ENCODE measurements at places on chromosomes 3 and 15.

- no peak for DNase-seq
Observed at GRCh38 chr3:94413336-94414108, 350.7 kb downstream of the NSUN3 start.

DNA sequence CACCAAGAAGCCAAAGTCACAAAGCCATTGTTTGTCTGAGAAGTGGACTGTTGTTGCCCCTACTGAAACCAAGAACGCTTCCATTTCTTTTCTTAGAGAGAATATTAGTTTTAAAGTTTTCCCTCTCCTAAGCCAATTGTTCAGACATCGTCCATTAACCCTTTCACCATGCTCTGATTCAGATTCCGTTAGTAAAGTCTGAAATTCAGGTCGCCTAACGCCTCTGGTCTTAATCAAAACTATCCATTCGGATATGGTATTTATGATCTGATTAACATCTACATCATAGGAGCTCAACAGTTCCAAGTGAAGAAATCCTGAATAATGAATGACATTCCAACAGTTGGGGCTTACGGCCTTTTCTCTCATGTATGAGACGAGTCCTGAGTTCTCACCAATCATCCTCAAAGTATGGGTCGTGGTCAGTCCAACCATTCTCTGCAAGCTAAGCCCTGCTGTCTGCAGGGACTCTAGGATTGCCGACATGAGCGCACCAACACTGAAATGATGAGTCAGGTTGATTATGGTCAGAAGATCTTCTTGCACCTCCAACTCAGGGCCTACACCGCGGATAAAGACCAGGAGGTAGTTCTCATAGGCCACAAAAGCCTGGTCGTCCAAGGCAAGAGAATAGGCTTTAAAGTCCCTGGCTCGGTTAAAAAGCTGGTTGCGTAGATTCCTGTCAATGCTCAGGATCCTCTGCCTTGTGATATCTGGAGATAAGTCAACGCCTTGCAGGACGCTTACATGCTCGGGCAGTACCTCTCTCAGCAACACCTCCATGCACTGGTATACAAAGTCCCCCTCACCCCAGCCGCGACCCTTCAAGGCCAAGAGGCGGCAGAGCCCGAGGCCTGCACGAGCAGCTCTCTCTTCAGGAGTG is 767 bp downstream of the EPM2AIP1 start:
- peak; percentile 19 for DNase-seq

GRCh38 chr15:68541743-68542142 is 37.0 kb upstream of the CORO2B start:
- no peak for DNase-seq

GRCh38 chr3:124576565-124577493 is 153.4 kb upstream of the UMPS start:
- no peak for DNase-seq

- no peak for DNase-seq
Observed at GRCh38 chr3:188863999-188864406, 307.8 kb upstream of the TPRG1 start.

DNA sequence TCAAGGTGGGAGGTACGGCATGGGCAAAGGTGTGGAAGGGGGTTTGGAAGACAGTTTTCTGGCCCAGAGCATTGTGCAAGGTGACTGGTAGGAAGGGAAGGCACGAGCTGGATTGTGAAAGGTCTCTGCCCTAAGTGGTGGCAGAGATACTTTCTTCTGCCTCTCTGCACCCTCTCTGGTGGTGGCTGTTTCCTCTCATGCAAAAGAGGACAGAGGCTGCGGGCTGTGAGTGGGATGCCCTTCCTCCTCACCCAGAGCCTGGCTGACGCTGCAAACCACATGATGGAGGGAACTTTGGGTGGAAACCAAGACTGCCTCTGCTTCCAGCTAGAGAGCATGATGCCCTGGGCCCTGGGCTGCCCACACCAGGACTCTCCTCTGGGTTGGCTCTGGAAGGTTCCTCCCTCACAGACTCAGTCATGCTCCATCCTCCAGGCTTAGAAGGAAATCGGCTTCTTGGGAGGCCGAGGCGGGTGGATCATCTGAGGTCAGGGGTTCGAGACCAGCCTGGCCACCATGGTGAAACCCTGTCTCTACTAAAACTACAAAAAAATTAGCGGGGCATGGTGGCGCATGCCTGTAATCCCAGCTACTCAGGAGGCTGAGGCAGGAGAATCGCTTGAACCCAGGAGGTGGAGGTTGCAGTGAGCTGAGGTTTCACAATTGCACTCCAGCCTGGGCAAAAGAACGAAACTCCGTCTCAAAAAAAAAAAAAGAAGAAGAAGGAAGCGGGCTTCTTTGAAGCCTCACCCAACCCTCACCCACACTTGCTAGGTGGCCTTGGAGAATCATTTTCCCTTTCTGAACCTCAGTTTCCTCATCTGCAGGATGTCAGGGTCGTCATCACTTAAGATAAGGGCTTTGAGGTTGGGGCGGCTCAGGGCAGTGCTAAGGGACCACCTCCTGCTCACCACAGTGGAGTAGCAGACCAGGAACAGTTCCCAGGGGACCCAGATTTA is 8.3 kb downstream of the PSTPIP1 start:
- no peak for DNase-seq

DNA sequence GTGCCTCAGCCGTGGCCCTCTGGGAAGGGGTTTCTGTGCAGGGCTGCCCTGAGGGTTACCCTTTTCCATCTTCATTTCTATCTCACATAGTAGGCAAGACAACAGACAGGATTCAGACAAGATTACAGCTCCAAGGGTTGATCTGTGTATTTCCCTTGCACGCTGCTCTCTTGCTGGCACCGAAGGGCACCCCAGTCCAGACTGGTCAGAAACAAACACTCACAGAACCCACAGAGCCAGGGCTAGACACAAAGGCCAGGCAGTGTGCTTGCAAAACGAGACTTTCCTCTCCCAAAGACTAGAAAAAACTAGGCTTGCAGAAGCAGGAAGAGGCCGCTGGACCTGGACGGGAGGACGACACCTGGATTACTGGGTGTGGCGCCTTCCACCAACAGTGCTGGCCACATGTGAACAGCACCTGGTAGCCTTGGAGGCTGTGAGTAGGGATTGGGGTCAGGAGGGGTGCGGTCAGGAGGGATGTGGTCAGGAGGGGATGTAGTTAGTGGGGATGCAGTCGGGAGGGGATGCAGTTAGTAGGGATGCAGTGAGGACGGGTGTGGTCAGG is 96.8 kb downstream of the BDH1 start:
- DNase-seq = no peak

GRCh38 chr3:113831103-113831355 is 7.6 kb upstream of the GRAMD1C start:
- DNase-seq = no peak

GRCh38 chr15:80891006-80891405 is 98.6 kb downstream of the MESD start:
- no peak for DNase-seq

DNA sequence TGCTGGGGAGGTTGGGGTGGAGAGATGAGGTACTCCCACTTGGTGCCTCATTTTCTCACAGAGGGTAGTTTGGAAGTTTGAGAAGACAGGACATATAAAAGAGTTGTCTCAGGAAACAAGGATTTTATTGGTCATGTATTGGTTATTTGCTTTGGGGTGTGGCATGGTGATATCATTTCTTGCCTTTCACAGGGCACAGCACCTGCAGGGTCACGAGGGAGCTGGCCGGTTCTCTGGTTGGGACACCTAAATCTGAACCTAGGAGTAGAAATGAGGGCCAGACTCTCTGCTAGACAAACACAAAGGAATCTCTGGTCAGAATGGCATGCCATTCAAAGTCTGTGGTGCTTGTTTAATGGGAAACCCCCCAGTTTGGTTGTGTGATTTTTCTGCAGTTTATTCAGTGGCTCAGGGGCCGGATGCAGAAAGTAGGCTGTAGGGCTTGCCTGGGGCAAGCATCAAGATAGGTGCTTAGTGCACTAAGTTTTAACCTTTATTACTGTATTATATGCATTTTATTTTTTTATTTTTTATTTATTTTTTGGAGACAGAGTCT is 237.7 kb upstream of the EIF1B start:
- DNase-seq = no peak

- DNase-seq = peak; percentile 61
Observed at GRCh38 chr3:52880474-52880873, 16.9 kb downstream of the STIMATE start.

DNA sequence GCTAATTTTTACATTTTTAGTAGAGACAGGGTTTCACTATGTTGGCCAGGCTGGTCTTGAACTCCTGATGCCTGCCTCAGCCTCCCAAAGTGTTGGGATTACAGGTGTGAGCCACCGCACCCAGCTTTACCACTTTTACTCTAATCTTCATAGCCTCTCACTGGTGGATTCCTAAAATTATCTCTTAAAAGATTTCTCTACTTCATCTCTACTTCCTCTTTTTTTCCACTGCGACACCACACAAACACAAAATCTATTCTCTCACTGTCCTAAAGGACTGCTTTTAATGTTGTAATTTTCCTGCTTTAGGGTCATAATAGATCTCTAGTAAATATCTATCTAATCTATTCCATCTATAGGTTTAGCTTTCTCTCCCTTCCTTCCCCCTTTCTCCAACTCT is 34.0 kb upstream of the TBL1XR1 start:
- no peak for DNase-seq

- DNase-seq = no peak
Observed at GRCh38 chr15:49619226-49619625, 1.4 kb downstream of the FAM227B start.

DNA sequence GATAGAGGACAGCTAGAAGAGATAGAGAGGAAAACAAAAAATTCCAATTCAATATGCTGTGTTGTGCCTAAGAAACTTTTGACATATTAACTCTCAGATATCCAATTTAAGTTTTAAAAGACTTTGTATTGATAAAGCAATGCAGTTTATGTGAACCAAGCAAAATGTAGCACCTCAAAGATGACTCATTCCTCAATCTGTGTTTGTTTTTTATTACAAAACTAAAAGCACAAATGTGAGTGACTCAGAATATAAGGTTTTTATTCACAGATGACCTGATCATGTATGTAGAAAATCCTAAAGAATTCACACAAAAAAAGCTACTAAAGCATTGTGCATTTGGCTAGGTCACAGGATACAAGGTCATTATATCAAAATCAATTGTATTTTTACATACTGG is 11.1 kb downstream of the HCLS1 start:
- DNase-seq = no peak

DNA sequence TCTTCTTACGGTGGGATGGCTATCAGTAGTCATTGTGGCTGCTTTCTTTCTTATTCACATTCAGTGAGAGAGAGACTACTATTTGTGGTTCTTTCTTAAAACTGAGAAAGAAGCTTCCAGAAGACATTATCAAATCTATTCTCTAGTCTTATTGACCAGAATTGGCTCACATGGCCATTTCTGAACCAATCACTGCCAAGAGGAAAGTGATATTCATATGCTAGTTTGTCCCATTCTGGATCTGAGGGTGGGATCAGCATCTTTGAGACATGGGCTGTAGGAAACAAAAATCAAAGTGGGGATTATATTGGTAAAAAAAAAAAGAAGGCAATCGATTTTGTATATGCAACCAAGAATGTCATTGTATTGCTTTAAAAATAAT is 106.4 kb upstream of the RASGRP1 start:
- no peak for DNase-seq

GRCh38 chr15:43215961-43216360 is 4.9 kb downstream of the EPB42 start:
- no peak for DNase-seq

- DNase-seq = no peak
Observed at GRCh38 chr3:53668872-53669271, 174.5 kb downstream of the CACNA1D start.

- no peak for DNase-seq
Observed at GRCh38 chr3:107345822-107346405, 31.3 kb upstream of the CCDC54 start.

DNA sequence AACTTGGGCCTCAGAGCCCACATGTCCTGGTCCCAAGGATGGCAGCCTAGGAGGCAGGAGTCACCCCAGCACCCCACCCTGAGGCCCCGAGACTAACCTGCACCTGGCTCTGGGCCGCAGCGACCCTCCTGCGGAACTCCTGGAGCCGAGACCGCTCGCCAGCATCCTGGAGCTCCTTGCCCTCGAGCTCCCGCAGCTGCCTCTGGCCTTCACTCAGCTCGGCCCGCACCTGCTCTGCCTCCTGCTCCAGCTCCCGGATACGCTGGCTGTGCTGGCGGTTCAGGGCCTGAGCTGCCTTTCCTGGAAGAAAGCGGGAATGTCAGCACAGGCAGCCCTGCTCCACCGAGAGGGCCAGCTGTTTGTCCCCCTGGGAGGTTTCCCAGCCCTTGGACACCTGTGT is 13.2 kb downstream of the KIF7 start:
- DNase-seq = no peak

GRCh38 chr15:69783211-69783610 is 314.5 kb downstream of the TLE3 start:
- DNase-seq = no peak

DNA sequence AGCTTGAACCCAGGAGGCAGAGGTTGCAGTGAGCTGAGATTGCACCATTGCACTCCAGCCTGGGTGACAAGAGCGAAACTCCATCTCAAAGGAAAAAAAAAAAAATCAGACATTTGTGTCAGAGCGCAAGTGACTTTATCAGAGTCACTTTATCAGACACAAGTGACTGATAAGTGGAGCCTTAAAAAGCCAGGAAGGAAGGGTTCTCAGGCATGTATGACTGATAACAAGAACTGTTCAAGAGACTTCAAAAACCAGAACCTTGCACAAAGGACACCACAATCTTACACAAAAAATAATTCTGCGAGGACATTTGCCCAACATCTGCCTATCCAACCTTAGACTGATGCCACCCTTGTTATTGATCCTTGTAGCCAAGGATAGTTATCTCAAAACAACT is 13.3 kb upstream of the CFAP44 start:
- no peak for DNase-seq

DNA sequence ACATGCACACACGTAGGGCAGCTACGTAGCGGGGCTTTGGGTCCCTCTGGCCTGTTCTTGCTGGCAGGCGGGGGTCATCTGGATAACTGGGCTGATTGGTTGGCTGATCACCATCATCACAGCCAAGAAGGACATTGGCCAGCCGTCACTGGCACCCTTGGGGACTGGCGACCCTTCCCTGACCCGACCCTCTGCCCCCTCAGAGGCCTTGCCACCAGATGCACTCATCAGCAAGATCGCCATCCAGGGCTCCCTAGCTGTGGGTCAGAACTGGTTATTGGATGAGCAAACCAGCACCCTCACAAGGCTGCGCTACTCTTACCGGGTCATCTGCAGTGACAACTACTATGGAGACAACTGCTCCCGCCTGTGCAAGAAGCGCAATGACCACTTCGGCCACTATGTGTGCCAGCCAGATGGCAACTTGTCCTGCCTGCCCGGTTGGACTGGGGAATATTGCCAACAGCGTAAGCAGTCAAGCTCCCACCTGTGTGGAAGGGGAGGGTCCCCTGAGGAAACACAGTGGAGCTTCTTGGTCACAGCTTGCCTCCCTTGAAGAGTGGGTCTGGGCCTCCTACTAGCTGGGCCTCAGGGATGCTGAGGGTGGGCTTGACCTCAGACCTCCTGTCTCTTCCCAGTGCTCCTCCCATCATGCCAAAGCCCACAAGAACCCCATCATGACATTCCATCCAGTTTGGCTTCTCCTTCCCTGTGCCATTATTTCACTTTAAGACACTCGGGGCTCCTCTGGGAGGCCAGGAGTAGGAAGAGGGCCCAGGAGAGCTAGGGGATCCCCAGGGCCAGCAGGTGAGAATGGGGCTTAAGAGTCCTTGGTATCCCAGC is 2.4 kb downstream of the DLL4 start:
- peak; percentile 57 for DNase-seq
